ENCODE measurements at places on chromosomes 3 and 15. TPM values are rescaled to one million over a fixed set of nuclear protein-coding genes. Genes with fewer than 3 reads are reported as not detected.
A peak's percentile ranks its signal among the peaks of the same experiment; 100 is the strongest.

DNA sequence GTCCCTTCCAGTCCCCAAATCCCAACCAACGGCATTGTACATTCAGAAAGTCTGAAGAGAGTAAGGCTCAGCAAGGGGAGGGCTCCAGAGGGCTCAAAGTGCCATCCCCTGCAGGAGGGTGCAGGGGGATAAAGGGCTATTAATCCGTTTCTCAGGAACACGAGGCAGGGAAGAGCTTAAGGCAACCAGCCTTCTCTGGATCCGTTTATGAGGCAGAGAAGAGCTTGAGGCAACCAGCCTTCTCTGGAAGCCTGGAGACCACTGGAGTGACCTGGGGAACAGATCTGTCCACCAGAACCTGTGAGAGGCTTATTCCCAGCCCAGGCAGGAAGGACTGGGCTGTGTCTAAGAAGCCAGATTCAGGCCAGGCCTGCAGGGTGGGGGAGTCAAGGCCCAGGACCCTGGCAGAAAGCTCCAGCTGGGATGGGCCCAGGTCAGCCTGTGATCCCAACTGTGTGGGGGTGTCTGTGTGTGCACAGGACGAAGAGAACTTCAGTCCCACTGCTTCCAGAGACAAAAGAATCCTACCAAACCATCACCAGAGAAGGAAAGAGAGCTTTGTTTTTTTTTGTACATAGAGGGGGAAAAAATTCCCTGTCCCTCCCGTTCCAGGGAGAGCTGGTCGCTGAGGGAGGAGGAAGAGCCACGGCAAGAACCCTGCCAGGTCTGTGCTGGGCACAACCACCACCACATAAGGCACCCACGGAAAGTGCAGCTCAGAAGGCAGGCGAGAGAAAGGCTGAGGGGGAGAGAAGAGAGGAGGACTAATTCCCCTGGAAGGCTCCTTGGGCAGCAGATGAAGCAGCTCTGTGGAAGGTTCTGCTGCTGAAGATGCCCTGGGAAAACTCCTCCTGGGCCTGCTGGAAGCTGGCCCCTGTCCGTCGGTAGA, 1.6 kb upstream of the ULK3 start:
- DNase-seq = no peak

GRCh38 chr3:34020726-34021680, 222.6 kb downstream of the PDCD6IP start:
- DNase-seq = no peak

DNA sequence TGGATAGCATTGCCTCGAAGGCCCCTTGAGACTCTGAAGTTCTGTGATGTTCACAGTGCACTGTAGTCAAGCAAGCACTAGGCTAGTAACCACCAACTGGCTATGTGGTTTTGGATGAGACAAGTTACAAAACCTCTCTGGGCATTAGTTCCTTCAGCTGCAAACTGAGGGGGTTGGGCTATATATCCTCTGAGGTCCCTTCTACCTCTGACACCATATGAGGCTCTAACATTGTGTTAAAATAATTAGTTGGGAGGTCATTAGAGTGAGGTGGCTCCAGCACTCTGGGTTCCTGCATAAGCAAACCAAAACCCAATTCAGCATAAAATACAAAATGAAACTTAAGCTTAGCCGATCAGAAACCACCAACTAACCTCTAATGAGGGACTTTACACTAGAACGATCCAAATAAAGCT, 209.5 kb upstream of the LRRN1 start:
- DNase-seq = no peak

GRCh38 chr3:187318819-187319616, 27.5 kb upstream of the MASP1 start:
- peak; percentile 78 for DNase-seq

GRCh38 chr3:23496165-23496564, 293.0 kb downstream of the UBE2E2 start:
- DNase-seq = no peak

DNA sequence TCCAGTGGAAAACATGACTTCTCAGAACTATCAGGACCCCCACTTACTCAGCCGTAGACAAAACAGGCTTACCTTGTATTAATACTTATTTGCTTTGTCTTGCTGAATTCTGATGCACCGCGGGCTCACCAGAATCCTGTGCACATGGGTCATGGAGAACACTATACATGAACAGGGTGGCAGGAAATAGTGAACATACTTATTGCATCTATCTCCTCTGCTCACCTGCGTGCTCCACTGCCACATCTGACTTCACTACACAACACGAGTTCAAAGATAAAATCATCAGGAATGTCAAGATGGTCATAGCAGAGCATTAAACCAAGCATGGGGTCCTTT, 10.7 kb upstream of the MAPK6 start:
- DNase-seq = no peak

SERPINI2 gene
- total RNA-seq = not detected

NPTN gene
- total RNA-seq = 110 TPM

MYL3 gene
- 2.8 TPM for total RNA-seq

DNA sequence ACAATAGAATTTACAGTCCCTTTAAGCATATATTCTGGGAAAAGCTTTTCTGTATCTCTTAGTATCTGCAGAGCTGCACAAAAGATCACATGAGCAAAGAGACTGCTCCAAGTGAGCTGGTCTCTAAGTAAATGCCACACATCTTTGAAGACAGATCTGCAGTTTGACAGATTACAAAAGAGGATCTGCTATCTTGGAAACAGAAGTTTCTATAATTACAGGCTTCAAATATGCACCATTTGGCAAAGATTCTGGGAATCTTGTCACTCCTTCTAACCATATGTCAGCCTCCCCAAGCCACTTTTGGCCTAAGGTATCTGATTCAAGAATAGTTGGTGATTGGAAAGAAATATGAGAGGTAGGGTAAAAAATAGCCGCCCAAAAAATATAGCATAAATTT, 9.6 kb upstream of the CFAP44 start:
- DNase-seq = no peak

PP2D1 gene
- total RNA-seq = not detected

DNA sequence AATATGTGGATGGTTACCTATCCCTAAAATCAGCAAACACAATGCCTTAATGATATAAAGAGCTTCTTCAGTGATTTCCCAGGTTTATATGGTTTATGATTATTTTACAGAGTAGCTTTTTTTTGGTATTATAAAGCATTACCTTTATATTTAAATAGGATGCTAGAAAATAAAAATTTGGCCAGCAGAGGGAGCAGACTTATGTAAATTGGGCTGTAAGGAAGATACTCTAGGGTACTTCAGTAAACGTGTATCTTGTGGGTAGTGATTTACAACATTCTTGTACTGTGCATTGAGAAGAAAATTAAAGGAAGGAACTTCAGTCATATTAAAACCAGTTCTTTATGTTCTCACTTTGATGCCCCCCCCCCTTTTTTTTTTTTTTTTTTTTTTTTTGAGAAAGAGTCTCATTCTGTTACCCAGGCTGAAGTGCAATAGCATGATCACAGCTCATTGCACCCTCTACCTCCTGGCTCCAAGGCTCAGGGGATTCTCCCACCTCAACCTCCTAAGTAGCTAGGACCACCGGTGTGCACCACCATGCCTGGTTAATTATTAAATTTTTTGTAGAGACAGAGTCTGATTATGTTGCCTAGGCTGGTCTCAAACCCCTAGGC, 167.9 kb downstream of the BBX start:
- DNase-seq = no peak

DNA sequence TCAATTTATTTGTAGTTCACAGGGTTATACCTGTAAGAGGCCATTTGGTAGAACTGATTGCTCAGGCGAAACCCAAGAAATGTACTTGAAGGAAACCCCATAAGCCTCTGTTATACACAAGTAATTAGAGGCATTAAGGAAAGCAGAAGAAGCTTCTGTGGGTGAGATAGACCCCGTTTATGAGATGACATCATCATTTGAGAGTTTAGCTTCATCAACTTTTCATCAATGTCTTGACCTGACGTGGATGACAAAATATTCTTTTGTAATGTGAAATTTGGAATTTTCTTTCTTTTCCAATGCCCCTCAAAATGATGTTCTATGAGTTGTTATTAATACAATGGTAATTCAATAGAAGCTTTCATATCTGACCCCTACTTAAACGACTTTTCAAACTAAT, 136.2 kb downstream of the MDFIC2 start:
- no peak for DNase-seq

GP9 gene
- total RNA-seq = not detected

GNB4 gene
- total RNA-seq = 13.3 TPM

DNA sequence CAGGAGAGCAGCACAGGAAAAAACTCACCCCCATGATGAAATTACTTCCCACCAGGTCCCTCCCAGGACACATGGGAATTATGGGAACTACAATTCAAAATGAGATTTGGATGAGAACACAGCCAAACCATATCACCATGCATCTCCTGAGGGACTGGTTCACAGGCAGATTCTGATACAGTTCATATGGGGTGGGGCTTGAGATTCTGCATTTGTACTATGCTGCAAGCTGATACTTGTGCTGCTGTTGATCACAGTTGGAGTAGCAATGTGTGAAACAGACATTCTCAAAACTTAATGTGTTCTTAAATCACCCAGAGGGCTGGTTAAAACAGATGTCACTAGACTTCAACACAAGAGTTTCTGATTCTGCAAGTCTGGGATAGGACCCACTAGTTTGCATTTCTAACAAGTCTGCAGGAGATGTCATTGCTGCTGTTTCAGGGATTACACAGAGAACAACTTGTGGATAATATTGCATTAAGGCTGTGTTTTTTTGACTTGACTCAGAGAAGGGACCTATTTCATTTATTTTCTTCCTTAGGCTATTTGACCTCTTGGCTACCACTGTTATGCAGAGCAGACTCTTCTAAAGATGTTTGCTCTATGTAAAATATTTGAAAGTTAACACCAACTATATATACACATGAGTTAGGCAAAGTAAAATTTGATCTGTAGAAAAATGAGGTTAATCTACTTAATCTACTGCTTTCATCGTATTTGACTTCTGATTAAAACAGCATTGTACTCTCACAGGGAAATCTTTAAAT, 194.2 kb upstream of the CNTN3 start:
- DNase-seq = no peak

GRCh38 chr15:67465196-67465952, 55.6 kb upstream of the C15orf61 start:
- DNase-seq = no peak

DNA sequence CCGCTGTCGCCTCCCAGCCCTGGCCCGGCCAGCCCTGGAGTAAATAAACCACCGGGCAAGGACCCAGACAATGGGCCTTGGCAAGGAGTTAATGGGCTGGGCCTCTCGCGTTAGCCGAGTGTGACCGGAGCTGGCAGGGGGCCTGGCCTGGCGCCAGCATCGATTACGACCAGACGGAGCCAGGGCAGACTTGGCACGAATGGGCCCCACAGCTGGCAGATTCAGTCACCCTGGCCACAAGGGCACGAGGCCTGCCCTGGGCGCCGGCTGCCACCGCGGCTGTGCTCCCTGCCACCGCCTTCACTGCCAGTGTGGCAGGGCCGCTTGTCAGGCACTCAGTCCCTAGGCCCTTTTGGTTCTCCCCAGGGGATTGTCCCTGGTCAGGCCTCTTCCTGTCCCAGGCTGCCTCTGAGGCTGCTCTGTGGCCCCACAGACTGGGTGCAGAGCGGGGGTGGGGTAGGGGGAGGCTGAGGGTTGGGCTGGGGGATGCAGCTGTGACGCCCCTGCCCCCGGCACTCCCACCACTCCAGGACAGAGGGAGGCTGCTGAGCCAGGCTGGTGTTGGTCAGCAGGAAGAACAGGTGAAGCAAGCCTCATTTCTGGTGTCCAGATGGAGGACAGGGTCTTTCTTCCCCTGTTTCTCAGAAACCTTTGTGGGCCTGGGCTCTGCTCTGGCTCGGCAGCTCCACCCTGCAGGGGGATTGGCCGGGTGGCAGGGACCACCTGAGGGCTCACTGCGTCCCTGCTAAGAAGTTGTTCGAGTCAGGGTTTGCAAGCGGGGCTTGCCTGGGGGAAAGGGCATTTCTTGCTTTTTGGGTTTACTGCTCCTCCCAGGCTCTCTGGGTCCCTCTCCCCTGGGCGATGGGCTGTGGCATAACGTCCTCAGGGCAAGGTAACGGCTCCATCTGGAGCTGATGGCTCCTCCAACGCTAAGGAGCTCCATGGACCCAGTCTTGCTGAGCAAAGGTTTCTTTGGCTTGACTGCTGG, 30.5 kb upstream of the SRP14 start:
- peak; percentile 93 for DNase-seq

DNA sequence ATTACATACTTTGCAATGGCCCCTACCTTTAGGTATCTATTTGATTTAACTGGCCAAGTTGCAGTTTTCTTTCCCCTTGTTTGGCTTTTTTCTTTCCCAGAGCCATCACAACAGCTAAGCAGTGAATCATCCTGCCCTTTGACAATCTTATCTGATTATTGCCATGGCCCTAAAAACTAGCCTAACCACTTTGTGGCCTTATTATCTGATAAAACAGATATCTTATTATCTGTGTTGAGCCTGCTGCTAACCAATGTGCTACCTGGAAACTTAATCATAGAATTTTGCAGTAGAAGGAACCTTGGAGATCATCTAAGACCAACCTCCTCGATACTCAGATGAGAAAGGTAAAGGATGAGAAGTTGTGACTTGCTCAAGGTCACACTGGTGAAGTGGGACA, 37.1 kb downstream of the EIF4E3 start:
- DNase-seq = no peak

DNA sequence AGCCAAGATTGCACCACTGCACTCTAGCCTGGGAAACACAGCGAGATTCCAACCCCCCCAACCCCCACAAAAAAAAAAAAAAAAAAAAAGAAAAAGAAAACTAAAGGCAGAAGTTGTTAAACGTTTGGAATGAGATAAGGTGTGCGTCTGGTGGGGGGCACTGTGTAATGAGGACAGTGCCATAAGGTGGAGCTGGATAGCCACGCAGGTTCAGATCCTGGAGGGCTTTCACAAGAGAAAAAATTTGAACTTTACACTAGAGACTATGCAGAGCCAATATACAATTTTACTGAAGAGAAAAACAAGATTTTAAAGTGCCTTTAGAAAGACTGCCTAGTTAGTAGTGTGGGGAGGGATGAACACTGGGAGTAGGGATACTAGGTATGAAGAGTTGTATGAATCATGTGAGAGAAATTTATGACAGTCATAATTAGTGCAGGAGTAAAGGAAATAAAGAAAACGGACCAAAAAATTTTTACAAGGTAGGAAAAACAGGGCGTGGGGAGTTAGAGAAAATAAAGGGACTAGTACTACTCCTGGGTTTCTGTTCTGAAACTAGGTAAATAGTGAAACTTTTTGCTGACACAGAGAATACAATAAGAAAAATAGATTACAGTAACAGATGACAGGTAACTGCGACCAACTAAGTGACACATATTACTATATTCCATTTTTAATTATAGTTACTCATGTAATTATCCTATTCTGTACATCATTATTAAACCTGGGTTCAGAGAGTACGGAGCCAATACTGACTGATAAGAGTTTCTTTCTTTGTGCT, 108.1 kb downstream of the PEAK1 start:
- DNase-seq = no peak

DNA sequence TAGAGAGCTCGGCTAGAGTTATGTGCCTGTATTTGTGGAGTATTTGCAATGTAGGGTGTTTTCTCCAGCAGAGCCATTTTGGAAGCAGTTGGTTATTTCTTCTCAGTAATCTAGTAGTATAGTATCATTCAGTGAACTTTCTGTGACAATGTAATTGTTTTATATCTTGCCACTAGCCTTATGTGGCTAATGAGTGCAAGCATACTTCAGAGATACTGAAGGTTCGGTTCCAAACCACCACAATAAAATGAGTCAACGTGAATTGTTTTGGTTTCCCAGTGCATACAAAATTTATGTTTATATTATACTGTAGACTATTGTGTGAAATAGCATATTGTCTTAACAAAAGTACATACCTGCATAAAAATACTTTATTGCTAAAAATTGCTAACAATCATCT, 286.9 kb upstream of the TBL1XR1 start:
- DNase-seq = no peak

- DNase-seq = no peak
These were observed 127.0 kb downstream of the LIPC start for GRCh38 chr15:58558777-58559176.

- no peak for DNase-seq
These were observed 425.2 kb upstream of the TBL1XR1 start for GRCh38 chr3:177622520-177622919.

All from endodermal cell (in vitro differentiated cells).